ENCODE measurements at places on chromosomes 4 and X. TPM values are rescaled to one million over a fixed set of nuclear protein-coding genes. Genes with fewer than 3 reads are reported as not detected.

- no peak for DNase-seq
These were observed 1299.5 kb downstream of the FSTL5 start for GRCh38 chr4:160864253-160864652.

DNA sequence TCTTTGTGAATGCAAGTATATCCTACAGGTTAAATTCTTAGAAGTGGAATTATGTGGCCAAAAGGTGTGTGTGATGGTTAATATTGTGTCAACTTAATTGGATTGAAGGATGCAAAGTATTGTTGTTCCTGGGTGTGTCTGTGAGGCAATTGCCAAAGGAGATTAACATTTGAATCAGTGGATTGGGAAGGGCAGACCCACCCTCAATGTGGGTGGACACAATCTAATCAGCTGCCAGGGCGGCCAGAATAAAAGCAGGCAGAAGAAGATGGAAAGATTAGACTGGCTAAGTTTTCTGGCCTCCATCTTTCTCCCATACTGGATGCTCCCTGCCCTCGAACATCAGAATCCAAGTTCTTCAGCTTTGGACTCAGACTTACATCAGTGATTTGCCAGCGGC is 76.2 kb upstream of the GBA3 start:
- DNase-seq = no peak

GRCh38 chrX:3345281-3346191 is 916 bp downstream of the MXRA5 start:
- no peak for DNase-seq

Gene ZNF81
- total RNA-seq = 3.9 TPM

DNA sequence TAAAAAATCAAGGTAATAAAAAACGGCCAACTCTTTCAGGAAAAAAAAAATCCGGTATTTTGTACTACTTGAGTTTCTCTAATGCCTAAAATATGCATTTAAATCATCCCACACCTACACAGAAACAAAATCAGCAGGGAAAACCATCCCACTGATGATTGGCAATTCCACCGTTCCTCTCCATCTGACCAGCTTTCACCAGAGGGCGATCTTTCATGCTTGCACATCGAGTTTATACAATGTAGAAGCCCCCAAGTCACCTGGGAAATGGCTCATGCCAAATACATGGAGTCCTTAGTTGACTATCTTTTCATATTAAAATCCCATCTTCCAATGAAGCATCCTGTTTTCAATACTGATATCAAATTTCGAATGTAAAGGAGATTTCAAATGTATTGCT is 69.2 kb downstream of the PTCHD1 start:
- no peak for DNase-seq

Gene NEUROG2
- not detected for total RNA-seq

GRCh38 chrX:102154218-102154860 is 1.4 kb downstream of the BEX5 start:
- no peak for DNase-seq

Gene PALLD
- 1.5 TPM for total RNA-seq

GRCh38 chr4:146932116-146932515 is 13.5 kb downstream of the TTC29 start:
- no peak for DNase-seq

DNA sequence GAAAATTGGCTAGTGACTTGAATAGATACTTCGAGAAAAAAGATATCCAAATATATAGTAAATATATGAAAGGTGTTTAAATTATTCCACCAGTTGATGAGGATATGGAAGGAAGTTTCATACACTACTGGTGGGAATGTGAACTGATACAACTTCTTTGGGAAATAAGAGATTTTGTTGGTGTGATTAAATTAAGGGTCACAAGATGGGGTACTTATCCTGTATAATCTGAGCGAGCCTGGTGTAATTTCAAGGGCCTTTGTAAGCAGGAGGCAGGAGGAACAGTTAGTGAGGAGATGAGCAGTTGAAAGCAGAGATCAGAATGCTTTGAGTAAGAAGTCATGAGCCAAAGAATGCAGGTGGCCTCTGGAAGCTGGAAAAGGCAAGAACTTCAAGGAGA is 192.2 kb downstream of the KCTD8 start:
- no peak for DNase-seq

DNA sequence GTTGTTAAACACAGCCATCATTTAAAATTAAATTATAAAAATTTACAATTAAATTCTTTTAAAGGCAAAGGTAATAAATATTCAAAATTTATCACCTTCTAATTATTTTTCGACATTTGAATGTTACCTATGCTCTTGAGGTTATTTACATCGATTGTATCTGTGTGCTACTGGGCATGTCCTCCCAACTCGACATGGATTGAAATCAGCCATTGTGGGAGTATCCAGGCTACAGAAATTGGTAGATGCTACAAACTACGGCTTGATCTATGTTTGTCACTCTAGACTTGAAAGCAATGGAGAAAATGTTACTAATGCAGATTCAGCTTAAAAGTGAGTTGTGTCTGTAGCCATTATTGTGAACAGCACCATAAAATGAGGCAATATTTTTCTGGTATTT is 2.5 kb upstream of the VBP1 start:
- no peak for DNase-seq

- no peak for DNase-seq
These were observed 178.2 kb downstream of the PTTG2 start for GRCh38 chr4:38138363-38138762.

GRCh38 chrX:100979881-100980607 is 10.5 kb downstream of the ARL13A start:
- no peak for DNase-seq

Gene DGKK
- total RNA-seq = not detected

GRCh38 chrX:121254336-121254735 is 206.9 kb downstream of the GLUD2 start:
- no peak for DNase-seq

DNA sequence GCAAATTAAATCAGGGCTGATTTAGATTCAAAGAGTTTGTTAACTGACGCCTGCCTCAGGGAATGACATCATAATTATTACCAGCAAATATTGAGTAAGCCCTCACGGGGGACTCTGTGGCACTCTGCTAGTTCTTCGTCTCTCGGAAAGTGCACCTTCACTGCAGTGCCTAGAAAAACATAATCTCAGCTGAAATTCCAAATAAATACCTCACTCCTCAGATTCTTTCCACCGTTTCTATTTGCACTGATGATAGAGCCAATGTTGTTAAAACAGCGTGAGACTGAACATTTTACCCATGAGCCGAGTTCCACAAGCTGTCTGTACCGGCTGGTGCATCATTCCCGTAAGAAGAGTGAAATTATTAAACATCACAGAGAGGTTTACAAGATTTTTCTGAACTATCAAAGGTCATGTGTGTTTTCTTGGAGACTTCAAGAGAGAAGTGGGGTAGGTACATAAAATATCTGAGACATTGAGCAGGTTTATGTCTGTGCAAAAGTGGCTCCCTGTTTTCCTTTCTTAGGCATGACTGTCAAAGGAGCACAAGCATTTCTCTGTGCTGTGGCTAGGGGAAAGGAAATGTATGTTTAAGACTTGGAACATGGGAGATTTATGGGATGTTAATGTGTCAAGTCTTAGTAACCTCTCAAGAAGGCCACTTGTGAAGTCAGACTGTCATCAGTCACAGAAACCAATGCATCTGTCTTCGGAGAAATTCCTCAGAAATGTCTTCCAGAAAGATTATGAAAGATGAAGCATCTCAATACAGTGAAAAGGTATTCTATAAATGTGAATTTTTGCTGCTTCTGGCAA is 119.6 kb downstream of the CBLL2 start:
- no peak for DNase-seq

GRCh38 chr4:3368841-3369760 is 72.7 kb upstream of the HGFAC start:
- no peak for DNase-seq

Gene TSPAN5
- 48.3 TPM for total RNA-seq

- DNase-seq = no peak
These were observed 275.1 kb upstream of the RASGEF1B start for GRCh38 chr4:81746773-81747172.

DNA sequence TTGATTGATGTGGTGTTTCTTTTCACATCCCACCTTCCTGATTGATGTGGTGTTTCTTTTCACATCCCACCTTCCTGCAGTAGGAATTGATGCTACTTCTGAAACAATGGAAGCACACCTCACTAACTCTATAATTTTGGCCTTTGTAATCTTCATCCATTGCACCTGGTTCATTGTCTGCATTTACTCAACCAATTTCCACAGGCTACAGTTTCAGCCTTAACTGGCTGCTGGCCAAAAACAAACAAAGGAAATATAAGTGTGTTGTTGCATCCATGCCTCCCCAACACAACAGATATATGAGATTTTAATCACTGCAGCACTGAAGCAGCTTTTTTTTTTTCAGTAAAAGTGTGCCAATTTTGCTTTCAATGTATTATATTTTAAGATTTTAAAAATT is 867.6 kb upstream of the PCDH7 start:
- no peak for DNase-seq

DNA sequence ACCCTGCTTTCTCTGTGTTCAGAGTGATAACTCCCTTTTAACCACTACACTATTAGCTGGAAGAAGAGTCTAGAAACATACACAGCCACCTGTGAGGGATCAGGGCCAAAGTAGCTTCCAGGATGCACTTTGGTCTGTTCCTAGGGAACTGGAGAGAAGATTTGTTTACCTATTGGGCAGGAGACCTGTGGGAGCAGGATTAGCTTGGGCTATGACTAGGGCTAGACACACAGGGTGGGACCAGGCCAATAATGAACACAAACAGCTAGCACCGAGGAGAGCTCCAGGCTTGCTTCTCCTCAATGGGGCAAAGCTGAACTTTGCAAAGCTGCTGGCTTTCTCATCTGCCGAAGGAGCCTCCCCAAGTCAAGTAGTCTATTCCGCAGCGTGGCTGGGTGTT is 24.4 kb upstream of the MAP7D3 start:
- DNase-seq = no peak

Gene CLOCK
- 29.3 TPM for total RNA-seq

Gene COX18
- 32.5 TPM for total RNA-seq

- no peak for DNase-seq
These were observed 12.3 kb upstream of the VCX2 start for GRCh38 chrX:8183346-8183745.

Gene MAGEE2
- not detected for total RNA-seq

GRCh38 chr4:30719454-30720020 is 632 bp upstream of the PCDH7 start:
- no peak for DNase-seq

- DNase-seq = no peak
These were observed 33.8 kb upstream of the ARMCX2 start for GRCh38 chrX:101693476-101693875.

- no peak for DNase-seq
These were observed 1626.0 kb upstream of the TENM3 start for GRCh38 chr4:180617196-180617595.

- DNase-seq = no peak
These were observed 199.0 kb upstream of the NUDT6 start for GRCh38 chr4:123121241-123121907.

- no peak for DNase-seq
These were observed 325.3 kb upstream of the RASGEF1B start for GRCh38 chr4:81796790-81797528.

- no peak for DNase-seq
These were observed 47.0 kb downstream of the SPRY1 start for GRCh38 chr4:123443401-123444289.

Gene FDCSP
- not detected for total RNA-seq

All from pulmonary artery endothelial cell (primary cell).